ENCODE measurements at places on chromosomes 1 and 21. TPM values are rescaled to one million over a fixed set of nuclear protein-coding genes. Genes with fewer than 3 reads are reported as not detected.
A peak's percentile ranks its signal among the peaks of the same experiment; 100 is the strongest.

DNA sequence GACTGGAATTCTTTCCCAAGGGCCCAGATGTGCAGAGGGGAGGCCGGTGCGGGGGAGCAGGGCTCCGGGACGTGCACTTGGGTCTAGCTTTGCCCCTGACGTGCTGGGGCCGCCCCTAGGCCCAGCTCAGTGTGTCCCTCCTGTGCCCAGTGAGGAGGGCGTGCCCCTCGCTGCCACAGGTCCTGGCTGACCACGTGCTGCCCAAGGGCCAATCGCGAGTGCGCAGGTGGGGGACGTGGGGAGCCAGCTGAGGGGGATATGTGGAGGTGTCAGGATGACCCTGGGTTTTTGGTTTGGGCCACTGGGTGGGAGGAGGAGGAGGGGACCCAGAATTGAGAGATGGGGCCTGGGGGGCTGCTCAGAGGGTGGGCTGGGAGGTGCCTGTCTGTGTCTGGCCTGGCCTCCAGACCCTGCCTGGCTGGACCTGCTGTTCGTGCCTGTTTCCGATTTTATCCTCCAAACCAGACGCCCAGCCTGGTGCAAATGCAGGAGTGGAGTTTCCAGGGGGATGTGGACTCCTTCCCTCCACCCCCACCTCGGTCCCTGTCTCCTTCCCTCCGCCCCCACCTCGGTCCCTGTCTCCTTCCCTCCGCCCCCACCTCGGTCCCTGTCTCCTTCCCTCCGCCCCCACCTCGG lies 6.1 kb upstream of the RNF223 start:
- H3K4me3 ChIP-seq: peak overlapping the region; percentile 52
- H3K27me3 ChIP-seq: no peaks in the 10 kb centered on the region

DNA sequence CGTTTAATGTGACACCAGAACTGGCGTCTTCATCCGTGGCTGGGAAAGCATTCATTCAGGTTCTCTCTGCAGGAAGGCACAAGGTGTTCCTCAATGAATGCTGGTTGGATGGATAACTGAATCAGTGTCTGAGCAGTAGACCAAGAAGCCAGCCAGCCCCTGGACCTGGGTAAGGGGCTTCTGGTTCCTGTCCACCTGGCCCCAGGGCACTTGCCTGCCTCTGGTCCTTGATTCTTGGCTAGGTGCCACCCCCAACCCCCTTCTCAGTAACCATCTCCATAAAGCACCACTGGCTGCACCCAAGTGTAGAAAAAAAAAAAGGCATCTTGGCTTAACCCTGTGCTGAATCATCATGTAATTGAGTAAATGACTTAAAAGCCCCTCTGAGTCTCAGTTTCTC lies 59.1 kb downstream of the KCND3 start:
- H3K27me3 ChIP-seq: no peaks in the 10 kb centered on the region
- no peak overlapping the region for H3K27ac ChIP-seq
- H3K36me3 ChIP-seq: no peaks in the 10 kb centered on the region
- peaks cover 12% of the 10 kb centered on the region for H3K4me1 ChIP-seq

DNA sequence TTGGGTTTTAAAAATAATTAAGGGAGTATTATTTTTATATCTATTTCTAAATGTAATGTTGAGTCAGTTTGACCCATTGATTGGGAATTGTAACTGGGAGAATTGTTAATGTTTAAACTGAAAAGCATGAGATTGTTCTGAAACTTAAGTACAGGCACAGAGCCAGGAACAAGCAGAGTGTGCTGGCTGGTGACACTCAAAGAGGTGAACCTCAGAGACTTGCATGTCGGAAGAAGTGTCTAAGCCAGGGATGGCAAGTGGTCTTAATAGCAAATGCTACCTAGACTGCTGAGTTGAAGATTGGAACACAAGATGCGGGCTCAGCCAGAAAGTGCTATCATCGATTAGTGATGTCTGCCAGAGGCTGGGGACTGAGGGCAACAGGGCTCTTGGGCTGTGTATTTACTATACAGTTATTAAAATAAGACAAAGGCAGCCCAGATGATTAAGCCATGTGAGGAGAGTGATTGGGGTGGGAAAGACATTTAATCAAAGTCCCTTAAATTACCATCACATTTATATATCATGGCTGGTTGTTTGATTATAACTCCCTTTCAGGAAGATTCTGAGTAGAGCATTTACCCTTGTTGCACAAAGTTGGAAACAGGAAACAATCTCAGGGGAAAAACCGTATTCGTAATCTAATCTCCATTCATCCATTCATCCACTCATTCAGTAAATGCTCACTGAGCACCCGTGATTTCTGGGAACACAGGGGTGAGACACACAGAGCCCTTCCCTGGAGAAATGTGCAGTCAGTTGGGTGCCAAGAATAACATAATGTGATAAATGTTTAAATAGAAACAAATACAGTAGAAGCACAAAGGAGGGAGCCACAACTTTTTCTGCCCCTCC lies 42.8 kb downstream of the C8A start:
- H3K27me3 ChIP-seq: no peaks in the 10 kb centered on the region
- no peak for DNase-seq
- no peak overlapping the region for H3K4me3 ChIP-seq
- H3K4me1 ChIP-seq: no peaks in the 10 kb centered on the region
- no peak overlapping the region for H3K27ac ChIP-seq
- no peaks in the 10 kb centered on the region for H3K36me3 ChIP-seq

DNA sequence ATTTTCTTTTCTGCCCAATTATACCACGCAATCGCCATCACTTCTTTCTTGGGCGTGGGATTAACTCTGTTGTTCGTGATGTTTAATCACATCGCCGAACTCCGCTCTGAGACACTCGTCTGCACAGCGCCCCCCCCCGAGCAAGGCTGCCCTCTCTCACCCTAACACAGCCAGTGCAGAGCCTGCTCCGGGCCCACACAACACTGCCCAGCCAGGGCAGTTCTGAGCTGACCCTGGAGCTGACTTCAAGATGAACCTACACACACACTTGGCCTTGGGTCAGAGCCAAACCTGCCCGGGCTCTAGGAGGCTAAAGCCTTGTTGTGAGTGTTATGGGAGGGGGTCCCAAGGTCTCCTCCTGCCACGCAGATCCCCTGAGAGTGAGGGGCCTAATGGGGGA lies 64.6 kb upstream of the LRP8 start:
- peaks cover 39% of the 10 kb centered on the region for H3K4me1 ChIP-seq
- H3K36me3 ChIP-seq: no peaks in the 10 kb centered on the region
- no peak overlapping the region for H3K27ac ChIP-seq
- no peak overlapping the region for H3K4me3 ChIP-seq
- no peak for DNase-seq

DNA sequence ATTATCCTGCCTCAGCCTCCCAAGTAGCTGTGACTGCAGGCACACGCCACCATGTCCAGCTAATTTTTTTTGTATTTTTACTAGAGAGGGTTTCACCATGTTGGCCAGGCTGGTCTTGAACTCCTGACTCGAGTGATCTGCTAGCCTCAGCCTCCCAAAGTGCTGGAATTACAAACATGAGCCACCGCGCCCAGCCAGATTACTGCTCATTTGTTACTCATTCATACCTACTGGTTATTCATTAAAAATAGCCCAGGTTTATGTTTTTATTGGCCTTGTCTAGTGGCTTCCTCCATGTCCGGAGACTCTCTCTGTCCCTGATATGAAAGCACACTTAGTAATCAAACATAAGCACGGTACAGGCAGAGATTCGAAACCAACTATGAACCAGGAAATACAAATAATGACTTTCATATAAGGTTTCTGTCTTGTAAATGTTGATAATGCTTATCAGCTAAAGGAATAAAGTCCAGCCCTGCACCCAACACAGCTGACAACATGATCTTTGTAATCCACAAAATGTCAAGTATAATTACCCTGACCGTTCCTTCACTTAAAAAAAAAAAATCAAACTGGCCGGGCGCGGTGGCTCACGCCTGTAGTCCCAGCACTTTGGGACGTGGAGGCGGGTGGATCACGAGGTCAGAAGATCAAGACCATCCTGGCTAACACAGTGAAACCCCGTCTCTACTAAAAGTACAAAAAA lies 50.4 kb upstream of the CXADR start:
- DNase-seq: no peak
- H3K36me3 ChIP-seq: no peaks in the 10 kb centered on the region
- no peak overlapping the region for H3K27ac ChIP-seq
- no peak overlapping the region for H3K4me3 ChIP-seq

- no peak overlapping the region for H3K27ac ChIP-seq
- DNase-seq: no peak
- no peak overlapping the region for H3K4me3 ChIP-seq
- no peaks in the 10 kb centered on the region for H3K4me1 ChIP-seq
- no peaks in the 10 kb centered on the region for H3K36me3 ChIP-seq
Measured at GRCh38 chr1:78143152-78143551, 97.4 kb downstream of the GIPC2 start.

DNA sequence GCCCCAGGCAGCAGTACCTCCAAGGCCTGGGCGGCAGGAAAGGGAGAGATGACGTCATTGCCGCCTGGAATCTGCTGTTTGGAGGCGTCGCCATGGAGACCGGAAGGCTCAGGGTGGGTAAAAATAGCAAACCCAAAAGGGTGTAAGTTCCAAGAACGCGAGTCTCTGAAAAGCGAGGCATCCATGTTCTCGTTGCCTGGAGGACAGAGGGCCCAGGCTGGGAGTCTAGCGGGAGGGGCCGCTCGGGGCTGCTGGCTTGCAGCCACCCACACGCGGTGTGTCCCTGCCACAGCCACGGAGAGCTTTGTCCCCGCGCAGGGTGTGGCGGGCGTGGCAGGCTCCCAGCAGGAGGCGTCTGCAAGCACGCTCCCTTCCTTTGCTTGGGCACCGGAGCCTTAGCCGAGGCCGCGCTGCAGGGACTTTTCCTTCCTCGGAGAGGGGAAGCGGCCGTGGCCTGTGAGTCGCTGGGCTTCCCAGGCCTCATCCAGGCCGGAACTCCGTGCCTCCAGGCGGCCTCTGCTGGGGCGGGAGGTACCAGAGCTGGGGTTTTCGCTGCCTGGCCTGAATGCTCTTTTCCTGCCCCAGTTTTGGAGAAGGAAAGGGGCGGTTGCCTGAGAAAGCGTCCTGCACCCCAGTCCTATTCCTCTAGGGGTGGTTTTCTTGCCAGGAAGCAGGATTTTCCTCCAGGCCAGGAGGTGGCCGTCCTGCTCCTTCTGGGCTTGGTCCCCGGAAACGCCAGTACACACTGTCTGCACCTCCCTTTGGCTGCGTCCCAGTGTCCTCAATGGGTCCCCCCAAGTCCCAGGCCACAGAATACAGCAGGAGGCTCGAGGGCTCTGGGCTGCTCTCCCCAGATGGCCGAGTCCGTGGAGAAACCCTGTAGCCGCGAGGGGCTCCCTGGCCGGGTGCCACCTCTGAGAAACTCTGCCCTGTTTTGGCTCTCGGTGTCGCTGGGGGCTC lies 15.3 kb upstream of the SKI start:
- H3K36me3 ChIP-seq: no peaks in the 10 kb centered on the region
- H3K27ac ChIP-seq: peak overlapping the region; percentile 41
- peak; percentile 88 for DNase-seq

- no peak for DNase-seq
- H3K36me3 ChIP-seq: no peaks in the 10 kb centered on the region
- H3K27ac ChIP-seq: no peak overlapping the region
- no peak overlapping the region for H3K4me3 ChIP-seq
- H3K27me3 ChIP-seq: no peaks in the 10 kb centered on the region
- H3K4me1 ChIP-seq: no peaks in the 10 kb centered on the region
Measured at GRCh38 chr1:189682591-189682990, 795.1 kb downstream of the BRINP3 start.

DNA sequence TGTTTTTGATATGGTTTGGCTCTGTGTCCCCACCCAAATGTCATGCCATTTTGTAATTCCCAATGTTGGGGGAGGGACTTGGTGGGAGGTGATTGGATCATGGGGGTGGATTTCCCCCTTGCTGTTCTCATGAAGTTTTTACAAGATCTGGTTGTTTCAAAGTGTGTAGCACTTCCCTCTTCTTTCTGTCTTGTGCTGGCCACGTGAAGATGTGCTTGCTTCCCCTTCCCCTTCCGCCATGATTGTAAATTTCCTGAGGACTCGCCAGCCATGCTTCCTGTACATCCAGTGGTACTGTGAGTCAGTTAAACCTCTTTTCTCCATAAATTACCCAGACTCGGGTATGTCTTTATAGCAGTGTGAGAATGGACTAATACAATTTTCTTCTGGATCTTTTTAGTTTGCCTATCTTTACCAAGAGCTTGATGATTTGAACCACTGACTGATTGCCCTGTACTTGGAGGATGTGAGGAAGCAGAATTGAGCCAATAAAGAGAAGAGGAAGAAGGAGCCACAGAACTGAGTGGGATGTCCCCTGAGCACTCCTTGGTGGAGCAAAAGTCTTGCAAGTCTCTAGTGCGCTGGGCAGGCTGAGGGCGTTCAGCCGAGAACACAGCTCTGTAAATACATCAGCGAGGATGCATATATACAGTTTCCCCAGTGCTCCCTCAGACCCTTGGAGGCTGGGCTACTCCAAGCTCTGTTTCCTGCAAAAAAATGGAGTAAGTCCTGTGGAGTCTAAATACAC lies 102.6 kb downstream of the CYYR1 start:
- no peak overlapping the region for H3K27ac ChIP-seq
- H3K4me1 ChIP-seq: no peaks in the 10 kb centered on the region
- peaks cover 18% of the 10 kb centered on the region for H3K36me3 ChIP-seq
- no peaks in the 10 kb centered on the region for H3K27me3 ChIP-seq

DNA sequence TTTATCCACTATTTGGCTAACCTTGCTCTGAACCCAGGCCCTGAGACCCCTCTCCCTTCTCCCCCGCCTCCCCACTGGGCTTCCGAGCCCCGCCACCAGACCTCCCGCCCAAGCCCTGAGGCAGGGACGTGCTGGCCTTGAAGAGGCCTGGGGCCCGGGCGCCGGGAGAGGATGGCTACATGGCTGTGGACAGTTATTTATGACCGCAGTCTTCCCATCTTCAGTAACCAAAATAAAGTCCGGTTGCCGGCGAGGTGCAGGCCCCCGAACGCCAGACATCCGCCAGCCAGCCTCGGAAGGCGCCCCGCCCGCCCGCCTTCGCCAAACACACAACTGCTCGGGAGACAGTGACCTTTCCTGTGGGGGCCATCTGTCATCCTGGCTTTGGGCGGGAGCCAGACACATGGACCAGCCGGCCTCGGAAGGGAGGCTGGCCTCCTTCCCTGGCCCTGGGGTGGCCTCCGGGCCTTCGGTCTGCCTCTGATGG lies 69.0 kb downstream of the DHRS3 start:
- DNase-seq: no peak
- H3K36me3 ChIP-seq: no peaks in the 10 kb centered on the region
- peaks cover 21% of the 10 kb centered on the region for H3K4me1 ChIP-seq
- H3K27ac ChIP-seq: no peak overlapping the region
- no peaks in the 10 kb centered on the region for H3K27me3 ChIP-seq
- H3K4me3 ChIP-seq: no peak overlapping the region

- no peaks in the 10 kb centered on the region for H3K36me3 ChIP-seq
- H3K27ac ChIP-seq: 0 out of 2 replicates have a peak overlapping the region, but pooled peaks have one; percentile 19
- no peaks in the 10 kb centered on the region for H3K27me3 ChIP-seq
- DNase-seq: no peak
- H3K4me3 ChIP-seq: no peak overlapping the region
Measured at GRCh38 chr21:45818904-45819285, 162.7 kb upstream of the COL6A1 start.

Gene PROK1
- not detected for total RNA-seq

Gene SYT6
- 55.9 TPM for total RNA-seq
